ENCODE measurements at places on chromosomes 4 and X. TPM values are rescaled to one million over a fixed set of nuclear protein-coding genes. Genes with fewer than 3 reads are reported as not detected.
A peak's percentile ranks its signal among the peaks of the same experiment; 100 is the strongest.

The ETNPPL gene
- total RNA-seq: not detected

DNA sequence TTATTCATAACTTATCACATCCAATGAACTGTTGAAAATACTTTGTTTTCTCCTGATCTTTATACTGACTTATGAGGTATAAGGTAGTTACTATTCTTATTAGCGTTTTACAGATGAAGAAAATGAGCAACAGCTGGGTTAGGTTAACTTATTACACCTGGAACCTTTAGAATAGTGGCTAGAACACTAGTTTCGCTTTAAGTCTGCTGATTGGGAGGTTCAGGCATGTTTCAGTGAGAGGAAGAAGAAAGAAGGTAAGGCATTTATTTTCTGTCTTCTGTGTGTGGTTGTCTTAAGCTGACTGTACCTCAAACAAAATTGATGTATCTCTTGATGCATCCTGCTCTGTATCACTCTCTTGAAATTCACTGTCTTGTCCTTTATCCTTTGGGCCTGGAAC is 302.5 kb downstream of the GRID2 start:
- H3K27ac ChIP-seq: no peak overlapping the region
- no peak overlapping the region for H3K4me3 ChIP-seq
- H3K36me3 ChIP-seq: no peaks in the 10 kb centered on the region
- no peaks in the 10 kb centered on the region for H3K4me1 ChIP-seq

The AKAP14 gene
- total RNA-seq: not detected

GRCh38 chr4:100348473-100348872 is 158.2 kb upstream of the DDIT4L start:
- H3K27ac ChIP-seq: no peak overlapping the region
- H3K27me3 ChIP-seq: no peaks in the 10 kb centered on the region
- no peaks in the 10 kb centered on the region for H3K36me3 ChIP-seq
- no peak for DNase-seq
- H3K4me1 ChIP-seq: no peaks in the 10 kb centered on the region

The ATOH1 gene
- 73.7 TPM for total RNA-seq

GRCh38 chr4:6989331-6989923 is 53.7 kb upstream of the TADA2B start:
- peaks cover 14% of the 10 kb centered on the region for H3K4me1 ChIP-seq
- no peak overlapping the region for H3K27ac ChIP-seq
- H3K4me3 ChIP-seq: no peak overlapping the region
- DNase-seq: no peak

DNA sequence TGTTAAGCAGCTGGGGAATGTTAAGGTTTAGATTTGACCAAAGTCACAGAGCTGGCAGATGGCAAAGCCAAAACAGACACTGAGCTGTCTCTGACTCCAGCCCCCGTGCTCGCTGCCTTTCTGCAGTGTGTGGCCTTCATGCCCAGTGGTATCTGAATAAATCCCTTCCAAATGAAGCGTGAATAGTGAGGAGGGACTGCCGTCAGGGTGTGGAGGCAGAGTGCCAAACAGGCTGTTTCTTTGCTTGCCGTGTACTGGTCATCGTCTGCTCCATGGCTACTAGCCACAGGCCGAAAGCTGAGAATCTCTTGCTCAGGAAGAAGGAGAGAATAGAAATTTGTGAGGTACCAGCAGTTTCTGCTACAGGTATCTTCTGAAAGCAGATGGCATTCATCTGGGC is 19.7 kb downstream of the PRIMPOL start:
- H3K4me1 ChIP-seq: no peaks in the 10 kb centered on the region
- no peak for DNase-seq
- no peaks in the 10 kb centered on the region for H3K27me3 ChIP-seq
- no peaks in the 10 kb centered on the region for H3K36me3 ChIP-seq
- H3K4me3 ChIP-seq: no peak overlapping the region

The CLDN34 gene
- 0.27 TPM for total RNA-seq

DNA sequence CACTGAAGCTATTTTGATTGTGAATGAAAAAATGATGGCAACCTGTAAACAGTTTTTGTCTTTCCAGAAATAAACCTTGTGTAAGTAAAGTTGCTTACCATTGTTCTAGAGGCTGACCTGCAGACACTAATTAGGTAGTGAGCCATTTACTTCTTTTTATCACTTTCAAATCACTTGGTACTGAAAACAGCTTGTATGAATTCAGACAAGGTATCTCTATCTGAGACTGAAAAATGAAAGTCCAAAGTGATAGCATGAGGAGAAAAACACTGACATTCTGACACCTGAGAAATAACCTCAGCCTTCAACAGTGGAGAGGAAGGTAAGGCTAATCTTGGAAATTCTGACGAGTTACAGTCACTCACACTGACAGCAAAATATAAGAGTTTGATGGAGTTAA is 238.8 kb downstream of the GPC3 start:
- H3K27ac ChIP-seq: no peak overlapping the region
- DNase-seq: no peak
- H3K4me3 ChIP-seq: no peak overlapping the region
- H3K36me3 ChIP-seq: no peaks in the 10 kb centered on the region
- no peaks in the 10 kb centered on the region for H3K4me1 ChIP-seq

DNA sequence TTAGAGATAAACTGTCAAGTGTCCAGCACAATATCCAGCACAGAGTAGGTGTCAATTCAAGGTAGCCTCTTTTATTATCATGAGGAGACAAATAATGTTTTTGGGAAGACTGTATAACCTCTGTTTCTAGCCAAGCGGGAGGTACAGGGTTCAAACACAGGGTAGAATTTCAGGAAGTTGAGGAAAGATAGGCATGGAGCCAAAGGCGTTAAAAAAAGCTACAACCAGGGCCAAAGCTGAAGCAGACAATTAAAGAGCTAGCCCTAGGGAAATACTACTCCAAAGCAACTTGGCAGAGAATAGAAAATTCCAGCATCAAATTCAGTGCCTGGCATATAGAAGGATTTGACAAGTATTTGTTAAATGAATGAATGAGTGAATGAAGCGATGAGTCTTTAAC is 40.0 kb upstream of the CASK start:
- DNase-seq: peak; percentile 29
- H3K27ac ChIP-seq: no peak overlapping the region
- H3K4me3 ChIP-seq: no peak overlapping the region
- no peaks in the 10 kb centered on the region for H3K4me1 ChIP-seq

DNA sequence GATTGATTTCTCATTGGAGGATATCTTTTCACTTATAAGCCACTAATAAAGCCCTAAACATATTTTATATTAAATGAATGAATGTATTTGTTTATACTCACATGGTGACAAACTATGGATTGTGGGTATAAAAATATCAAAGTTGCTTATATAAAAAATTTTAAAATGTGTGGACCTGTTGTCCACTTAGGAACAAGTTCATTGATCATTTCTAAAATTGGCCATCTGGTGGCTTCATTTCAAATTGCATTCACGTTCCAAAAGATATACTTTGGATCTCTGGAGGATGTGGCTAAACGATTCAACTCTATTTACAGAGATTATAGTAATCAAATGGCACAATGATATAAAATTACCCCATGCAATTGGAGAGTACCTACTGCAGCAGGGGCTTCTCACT is 32.5 kb downstream of the FSTL5 start:
- no peak for DNase-seq
- H3K4me3 ChIP-seq: no peak overlapping the region

GRCh38 chr4:113844369-113844768 is 82.8 kb upstream of the CAMK2D start:
- no peak overlapping the region for H3K27ac ChIP-seq
- H3K4me1 ChIP-seq: no peaks in the 10 kb centered on the region

- H3K4me1 ChIP-seq: no peaks in the 10 kb centered on the region
- H3K27ac ChIP-seq: no peak overlapping the region
Measured at GRCh38 chr4:12389604-12390003, 960.9 kb upstream of the HS3ST1 start.

The RASSF6 gene
- 13.8 TPM for total RNA-seq

DNA sequence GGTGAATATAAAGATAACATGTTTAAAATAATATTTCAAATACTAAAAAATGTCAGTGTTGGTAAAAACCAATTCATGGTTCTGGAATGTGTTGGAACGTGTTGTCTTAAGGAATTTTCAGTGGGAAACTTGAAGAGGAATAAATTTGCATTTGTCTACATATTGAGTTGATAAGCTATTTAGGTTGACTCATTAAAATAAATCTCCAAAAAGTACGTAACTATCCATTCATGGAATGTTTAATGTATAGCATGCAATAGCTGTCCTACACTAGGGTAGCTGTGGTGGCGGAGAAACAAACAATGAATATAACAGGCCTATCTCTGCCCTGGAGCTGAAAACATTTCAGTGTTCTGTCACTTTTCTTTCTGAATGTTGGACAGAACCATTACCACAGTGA is 20.3 kb downstream of the SHISA3 start:
- no peak overlapping the region for H3K27ac ChIP-seq
- no peak overlapping the region for H3K4me3 ChIP-seq
- no peaks in the 10 kb centered on the region for H3K36me3 ChIP-seq

The PWWP3B gene
- 0.27 TPM for total RNA-seq

- H3K4me3 ChIP-seq: no peak overlapping the region
- no peaks in the 10 kb centered on the region for H3K36me3 ChIP-seq
- no peaks in the 10 kb centered on the region for H3K27me3 ChIP-seq
- no peak overlapping the region for H3K27ac ChIP-seq
Measured at GRCh38 chrX:101785142-101785541, 125.5 kb upstream of the ARMCX2 start.

- H3K36me3 ChIP-seq: no peaks in the 10 kb centered on the region
- H3K27me3 ChIP-seq: no peaks in the 10 kb centered on the region
- no peak overlapping the region for H3K27ac ChIP-seq
- H3K4me3 ChIP-seq: no peak overlapping the region
Measured at GRCh38 chr4:165838575-165838974, 34.5 kb upstream of the TLL1 start.

DNA sequence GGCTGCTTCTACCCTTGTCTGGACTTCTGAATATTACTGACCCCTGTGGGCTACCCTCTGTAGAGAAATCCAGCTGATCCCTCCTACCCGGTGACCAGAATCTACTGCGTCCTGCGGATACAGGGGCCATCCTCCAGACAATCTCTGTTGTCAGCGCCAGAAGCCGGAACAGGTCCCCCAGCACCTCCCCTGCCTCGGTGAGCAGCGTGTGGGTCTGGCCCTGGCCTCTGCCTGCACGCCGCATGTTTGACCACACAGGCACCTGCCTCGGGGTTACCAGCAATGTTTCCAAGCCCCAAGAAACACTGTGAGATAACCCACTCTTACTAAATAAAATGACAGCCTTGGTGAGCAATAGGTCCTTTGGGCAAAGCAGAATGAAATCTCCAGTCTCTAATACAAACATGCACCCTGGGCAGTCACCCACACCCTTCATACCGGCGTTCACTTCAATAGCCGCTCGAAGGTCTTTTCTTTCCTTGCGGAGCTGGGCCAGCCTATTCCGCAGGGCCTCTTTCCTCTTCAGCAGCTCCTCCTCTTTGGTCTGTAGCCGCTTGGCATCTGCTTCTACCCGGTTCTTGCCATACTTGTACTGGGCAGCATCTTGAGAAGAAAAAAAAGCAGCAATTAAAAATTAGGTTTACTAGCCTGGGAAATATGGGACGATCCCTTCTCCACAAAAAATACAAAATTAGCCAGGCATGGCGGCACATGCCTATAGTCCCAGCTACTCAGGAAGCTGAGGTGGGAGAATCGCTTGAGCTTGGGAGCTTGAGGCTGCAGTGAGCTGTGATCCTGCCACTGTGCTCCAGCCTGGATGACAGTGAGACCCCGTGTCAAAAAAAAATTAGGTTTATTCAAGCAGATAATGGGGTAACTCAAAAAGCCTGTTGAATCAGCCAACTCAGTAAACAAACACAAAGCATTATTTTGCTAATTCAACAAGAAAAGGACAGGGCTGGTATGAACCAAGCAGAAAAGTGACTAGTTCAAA is 165.1 kb downstream of the AFAP1 start:
- H3K36me3 ChIP-seq: peaks cover 11% of the 10 kb centered on the region
- H3K27ac ChIP-seq: peak overlapping the region; percentile 70
- H3K4me3 ChIP-seq: no peak overlapping the region
- peaks cover 10% of the 10 kb centered on the region for H3K4me1 ChIP-seq

- no peak overlapping the region for H3K27ac ChIP-seq
- H3K36me3 ChIP-seq: no peaks in the 10 kb centered on the region
- no peak for DNase-seq
- no peaks in the 10 kb centered on the region for H3K4me1 ChIP-seq
- H3K4me3 ChIP-seq: no peak overlapping the region
Measured at GRCh38 chr4:78876568-78877320, 62.5 kb downstream of the PAQR3 start.

DNA sequence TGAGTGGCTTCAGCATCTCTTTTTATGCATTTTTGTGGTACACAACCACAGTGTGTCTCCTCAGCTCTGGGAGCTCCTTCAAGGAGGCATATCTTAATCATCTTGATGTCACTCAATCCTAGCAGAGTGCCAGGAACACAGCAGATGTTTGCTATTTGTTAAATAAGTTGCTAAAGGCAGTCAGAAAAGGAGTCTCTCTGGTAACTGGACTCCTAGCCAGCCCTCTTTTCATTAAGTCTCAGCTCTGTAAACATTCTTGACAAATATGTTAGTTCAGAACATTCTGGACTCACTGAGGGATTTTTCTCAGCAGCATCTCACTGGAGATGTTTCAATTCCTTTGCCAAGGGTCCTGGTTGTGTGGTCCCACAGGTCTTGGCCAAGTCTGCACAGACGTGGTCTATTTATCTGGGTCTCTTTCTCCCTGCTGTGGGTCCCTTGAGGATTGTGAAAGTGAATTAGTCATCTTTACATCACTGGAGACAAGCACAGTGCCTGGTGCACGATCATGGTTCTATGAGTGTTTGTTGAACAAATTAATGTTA is 20.3 kb upstream of the FAM9C start:
- no peak overlapping the region for H3K4me3 ChIP-seq
- DNase-seq: no peak
- H3K4me1 ChIP-seq: no peaks in the 10 kb centered on the region
- no peaks in the 10 kb centered on the region for H3K27me3 ChIP-seq
